T1000 (cell line): ENCODE measurements at places on chromosomes 12 and 14.

DNA sequence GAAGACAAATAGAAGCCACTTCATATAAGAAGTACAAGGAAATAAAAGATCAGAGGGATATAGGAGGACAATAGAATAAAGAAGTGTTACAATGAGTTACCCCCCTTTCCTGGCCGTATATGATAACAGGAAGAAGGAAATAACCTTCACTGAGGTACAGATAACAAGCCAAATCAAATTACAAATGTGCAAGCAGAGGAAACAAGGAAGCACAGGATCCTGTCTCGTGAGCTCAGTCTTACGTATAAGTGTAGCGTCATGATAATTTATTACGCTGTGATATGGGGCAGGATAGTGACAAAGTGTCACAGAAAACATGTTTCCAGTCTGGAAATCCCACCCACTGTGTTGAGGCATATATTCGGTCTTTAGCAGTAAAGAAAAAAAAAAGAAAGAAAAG, 26.5 kb downstream of the CRACR2A start:
- DNase-seq, result no peak

DNA sequence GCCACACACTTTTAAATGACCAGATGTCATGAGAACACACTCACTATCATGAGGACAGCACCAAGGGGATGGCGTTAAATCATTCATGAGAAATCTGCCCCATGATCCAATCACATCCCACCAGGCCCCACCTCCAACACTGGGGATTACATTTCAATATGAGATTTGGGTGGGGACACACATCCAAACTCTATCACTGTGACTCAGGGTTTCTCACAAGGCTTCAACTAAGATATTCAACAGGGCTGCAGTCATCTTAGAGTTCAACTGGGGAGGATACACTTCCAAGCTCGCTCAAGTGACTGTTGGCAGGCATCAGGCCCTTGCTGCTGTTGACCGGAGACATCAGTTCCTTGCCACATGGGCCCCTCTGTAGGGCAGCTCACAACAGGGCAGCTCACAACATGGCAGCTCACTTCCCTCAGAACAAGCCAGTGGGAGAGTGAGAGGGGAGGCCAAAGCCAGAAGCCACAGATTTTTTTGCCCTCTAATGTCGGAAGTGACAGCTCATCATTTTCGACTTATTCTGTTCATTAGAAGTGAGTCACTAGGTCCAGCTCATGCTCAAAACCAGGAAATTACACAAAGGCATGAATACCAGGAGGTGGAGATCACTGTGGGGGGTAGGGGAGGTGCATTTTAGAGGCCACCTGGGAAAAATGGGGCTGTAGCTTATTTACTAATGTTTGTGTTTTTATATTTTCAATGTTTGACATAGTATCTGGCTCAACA, 50.8 kb upstream of the PTHLH start:
- peak; percentile 88 for DNase-seq

DNA sequence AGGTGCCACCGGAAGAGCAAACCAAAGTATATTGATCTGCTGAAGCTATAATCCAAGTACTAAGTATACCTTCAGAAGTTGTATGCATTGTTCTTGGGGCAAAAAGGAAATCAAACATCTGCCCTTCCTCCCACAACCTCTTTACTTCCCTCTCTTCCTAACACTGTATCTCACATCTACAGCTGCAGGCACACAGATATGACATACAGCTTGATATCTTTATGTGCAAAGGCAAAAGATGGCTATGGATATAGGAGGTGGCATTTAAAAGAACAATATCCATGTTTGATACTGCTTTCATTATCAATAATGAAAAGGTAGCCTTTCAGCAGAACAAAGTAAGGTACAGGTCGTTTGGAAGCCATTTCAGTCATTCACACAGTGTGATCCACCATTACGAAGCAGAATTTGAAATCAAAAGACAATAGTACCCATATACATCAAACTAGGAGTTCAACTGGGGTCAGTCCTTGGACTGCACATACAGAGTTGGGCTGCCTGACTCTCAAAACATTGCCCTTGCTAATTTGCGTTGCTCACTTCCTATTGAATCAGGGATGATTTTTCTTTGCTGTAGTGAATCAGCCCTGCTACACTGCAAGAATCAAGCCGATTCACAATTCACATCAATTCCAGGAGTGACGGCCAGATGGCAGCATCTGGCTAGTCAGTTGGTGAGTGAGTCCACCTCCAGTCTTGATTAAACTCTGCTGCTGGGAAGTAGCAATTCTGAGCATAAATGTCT, 8.9 kb downstream of the ANG start:
- peak; percentile 32 for DNase-seq

DNA sequence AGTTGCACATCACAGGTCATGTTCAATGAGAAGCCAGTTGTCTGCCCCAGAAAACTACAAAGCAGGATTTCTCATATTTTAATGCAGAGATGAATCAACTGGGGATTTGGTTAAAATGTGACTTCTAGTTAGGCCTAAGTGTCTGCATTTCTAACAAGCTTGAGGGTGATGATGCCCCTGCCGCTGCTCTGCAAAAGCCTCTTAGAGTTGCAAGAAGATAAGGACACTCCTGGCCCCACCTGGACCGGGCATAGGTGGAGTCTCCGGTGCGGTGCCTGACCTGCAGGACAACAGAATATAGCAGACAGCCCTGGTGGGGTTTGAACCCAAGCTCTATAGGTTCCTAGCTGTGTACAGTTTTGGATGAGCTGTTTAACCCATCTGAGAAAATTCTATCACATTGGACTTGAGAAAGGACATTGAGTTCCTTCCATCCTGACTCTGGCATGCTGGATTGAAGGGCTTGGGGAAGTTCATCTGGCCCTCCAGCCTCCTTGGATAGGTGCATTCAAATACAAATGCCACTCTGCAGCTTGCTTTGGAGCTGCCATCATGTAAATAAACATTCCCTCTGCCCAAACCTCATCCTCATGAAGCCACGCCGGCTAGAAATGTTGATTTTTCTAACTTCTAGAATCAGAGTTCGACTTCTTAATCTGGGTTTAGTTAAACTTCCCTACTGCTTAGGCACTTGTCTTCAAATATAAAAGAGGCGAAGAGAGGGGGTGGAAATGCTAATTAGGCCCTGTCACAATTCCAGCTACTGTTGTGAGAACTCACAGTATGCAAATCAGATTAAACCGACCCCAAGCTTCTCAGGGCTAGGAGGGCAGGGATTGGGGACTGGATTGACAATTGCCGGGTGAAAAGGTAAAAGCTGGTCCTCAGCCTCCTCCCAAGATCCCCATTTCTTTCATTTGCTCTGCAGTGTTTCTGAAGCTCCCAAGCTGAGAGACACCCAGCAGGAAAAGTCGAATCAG, 1225.6 kb downstream of the VRK1 start:
- DNase-seq, result no peak

DNA sequence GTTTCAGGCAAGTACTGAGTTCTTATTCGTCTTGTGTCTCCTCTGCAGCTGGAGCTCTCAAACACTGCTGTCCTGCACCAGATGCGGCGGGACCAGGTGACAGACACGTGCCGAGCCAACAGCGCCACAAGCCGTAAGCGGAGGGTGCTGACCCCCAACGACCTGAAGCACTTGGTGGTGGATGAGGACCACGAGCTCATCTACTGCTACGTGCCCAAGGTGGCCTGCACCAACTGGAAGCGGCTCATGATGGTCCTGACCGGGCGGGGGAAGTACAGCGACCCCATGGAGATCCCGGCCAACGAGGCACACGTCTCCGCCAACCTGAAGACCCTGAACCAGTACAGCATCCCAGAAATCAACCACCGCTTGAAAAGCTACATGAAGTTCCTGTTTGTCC, 201.2 kb downstream of the SLC41A2 start:
- no peak for DNase-seq

DNA sequence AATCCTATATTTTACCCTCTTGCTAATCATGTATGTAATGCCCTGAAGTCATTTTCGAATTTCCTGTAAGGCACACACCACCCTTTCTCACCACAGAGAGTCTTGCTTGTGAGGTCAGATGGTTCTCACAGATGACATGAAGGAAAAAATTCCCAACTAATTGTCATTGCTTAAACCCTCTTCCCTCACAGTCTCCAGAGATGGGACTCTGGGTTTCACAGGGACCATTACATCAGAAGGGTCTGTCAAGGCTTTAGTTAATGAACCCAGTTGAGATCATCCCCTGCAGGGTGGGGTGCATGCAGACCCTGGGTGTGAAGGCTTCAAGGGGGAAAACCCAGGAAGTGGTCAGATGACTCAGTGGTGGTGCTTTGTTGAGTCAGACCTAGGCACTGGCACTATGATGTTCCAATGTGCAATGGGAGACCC, 229.6 kb downstream of the BCAT1 start:
- DNase-seq, result peak; percentile 76

- no peak for DNase-seq
Measured at GRCh38 chr12:79121486-79121885, 256.9 kb downstream of the SYT1 start.

DNA sequence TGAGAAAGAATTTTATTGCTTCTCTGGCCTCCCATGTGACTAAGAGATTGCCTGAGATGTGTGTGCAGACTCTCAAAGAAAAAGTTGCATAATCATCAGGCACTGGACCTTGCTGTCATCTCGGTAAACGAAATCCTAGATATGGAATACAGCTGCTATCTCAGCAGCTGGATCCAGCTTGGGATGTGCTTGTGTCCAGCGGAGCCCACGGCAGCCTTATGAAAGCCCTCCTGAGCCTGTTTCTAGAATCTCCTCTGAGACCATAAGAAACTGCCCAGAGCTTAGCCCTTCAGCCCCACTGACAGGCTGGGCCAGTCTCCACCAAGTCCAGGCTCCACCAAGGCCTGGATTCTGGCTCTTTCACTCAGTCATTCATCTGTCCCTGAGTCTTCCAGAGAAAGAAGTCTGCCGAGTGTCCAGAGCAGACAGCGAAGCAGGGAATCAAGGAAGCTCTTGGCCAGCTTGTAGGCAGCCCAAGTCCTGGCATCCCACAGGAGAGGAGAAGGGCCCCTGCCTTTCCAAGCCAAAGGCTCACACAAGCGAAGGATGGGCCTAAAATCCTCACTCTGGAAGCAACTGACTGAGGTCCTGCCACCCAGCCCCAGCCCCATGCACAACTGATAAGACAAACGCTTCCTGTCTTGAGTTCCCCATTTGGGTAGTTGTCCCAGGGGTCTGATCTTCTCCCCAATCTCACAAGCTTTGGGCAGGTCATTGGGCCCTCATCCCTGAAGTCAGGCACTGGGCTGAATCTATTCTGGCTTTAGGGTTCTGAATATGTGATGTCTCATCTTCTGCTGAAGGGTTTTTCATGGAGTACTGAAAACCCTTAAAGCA, 97.8 kb downstream of the SEC23A start:
- no peak for DNase-seq

DNA sequence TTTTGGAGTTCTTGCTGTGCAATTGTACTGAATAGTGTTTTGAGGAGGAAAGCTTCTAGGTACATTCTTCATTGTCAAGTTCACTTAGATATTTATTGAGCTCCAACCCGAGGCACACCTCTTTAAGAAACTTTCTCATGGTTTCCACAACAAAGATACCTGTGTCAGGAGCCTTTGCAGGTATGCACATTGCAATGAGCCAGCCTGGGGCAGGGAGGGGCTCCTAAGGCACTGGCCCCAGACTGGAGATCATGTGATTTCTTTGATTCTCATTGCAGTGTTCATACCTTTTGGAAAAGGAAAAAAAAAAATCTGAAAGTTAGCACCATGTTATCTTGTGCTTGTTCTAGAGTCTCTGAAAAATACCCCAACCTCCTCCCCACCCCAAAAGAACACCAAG, 80.3 kb downstream of the PRMT8 start:
- DNase-seq, result no peak

DNA sequence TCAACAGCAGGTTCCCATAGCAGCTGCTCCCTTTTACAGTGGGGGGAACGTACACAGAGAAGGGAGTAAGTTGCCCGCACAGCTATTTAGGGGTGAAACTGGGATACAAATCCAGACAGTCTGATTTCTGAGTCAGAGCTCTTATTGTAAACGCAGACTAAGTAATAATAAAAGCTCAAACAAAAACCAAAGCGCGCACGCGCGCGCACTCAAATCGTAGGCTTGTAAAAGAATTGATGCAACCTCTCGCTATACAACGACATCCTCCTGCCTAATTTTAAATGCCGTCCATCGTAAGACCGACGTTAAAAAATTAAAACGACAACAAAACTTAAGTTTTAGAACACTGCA, 747 bp upstream of the DACT1 start:
- DNase-seq, result peak; percentile 57

GRCh38 chr14:95431199-95432143, 85.0 kb downstream of the SYNE3 start:
- DNase-seq, result no peak

DNA sequence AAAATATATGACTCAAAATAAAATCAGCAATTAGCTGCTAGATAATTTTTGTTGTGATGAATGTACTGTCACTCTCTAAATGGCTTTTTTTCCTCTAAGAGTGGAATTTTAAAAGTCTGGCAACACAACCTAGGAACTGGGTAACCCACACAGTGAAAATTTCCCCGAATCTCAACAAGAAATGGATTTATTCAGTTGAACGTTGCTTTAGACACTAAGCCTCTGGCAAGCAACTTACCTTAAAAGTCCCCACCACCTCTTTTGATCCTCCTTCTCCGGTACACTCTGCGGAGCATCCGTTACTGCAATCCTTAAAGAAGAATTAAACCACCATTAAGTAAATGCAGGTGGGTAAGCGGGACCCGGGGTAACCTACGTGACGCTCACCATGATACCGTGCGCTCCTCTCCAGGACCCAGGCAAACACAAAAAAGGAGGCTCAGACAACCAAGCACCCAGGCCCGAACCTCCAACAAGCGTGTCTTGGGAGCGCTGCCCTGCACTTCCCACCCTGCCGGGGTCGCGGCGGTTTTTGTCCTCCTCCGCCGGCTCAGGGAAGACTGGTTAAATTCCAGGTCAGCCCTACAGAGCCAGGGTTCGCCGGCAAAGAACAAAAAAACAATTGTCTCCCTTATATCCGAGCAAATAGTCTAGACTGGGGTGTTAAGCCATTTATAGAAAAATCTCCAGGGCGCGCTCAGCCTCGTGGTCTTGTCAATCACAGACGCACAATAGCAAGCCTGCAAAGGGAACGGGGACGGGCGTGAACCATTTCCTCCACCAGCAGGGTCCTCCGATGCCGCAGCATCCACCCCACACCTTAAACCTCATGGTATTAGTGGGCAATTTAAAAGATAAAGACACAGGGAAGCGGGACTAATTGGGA, 47.1 kb downstream of the BCAT1 start:
- DNase-seq, result no peak

DNA sequence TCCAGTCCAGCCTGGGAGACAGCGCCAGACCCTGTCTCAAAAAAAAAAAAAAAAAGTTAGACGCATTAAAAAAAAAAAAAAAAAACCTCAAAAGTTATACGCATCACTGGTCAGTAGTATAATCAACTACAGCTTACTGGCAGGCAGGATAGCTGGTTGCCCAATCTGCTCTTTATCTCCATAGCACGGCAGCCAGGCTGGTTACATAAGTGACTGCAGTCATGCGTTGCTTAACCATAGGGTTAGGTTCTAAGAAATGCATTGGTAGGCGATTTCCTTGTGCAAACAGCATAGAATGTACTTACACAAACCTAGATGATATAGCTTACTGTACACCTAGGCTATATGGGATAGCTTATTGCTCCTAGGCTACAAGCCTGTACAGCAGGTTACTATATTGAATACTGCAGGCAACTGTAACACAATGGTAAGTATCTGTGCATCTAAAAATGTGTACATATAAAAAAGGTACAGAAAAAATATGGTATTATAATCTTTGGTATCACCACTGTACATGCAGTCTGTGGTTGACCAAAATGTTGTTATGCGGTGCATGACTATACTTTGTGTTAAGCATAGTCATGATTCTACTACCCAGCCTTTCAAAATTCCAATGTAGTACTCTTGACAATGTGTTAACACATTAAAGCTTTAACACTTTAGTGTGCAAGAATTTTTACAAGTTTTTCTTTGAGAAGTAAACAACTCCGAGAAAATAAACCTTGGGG, 8.1 kb downstream of the L2HGDH start:
- no peak for DNase-seq

GRCh38 chr14:101131451-101131916, 228.0 kb upstream of the RTL1 start:
- DNase-seq, result no peak
